ENCODE measurements at places on chromosomes 7 and 10.

DNA sequence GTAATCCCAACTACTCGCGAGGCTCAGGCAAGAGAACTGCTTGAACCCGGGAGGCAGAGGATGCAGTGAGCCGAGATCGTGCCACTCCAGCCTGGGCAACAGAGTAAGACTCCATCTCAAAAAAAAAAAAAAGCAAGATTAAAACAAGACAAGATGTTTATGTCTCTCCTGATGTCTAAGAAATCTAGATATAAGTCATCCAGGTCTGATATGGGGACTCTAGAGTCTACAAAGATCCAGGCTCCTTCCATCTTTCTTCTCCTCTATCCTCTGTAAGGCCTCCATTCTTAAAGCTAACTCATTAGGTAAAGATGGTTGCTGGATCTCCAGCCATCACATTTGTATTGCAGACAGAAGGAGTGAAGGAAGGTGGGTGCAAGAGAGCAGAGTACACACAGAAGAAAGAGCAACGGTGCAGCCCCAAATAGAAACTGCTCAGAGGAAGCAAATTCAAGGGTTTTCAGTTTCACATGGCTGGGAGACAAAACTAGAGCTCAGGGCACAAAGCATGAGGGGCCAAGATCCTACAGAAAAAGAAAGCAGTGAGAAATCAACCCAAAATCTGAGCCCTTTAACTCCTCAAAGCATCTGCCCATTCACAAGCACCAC lies 57.6 kb downstream of the USP6NL start:
- DNase-seq: no peak

GRCh38 chr7:100568896-100569844 lies 4.5 kb downstream of the SAP25 start:
- DNase-seq: peak; percentile 79

- no peak for DNase-seq
Observed at GRCh38 chr10:71246591-71247413, 34.4 kb downstream of the UNC5B start.

DNA sequence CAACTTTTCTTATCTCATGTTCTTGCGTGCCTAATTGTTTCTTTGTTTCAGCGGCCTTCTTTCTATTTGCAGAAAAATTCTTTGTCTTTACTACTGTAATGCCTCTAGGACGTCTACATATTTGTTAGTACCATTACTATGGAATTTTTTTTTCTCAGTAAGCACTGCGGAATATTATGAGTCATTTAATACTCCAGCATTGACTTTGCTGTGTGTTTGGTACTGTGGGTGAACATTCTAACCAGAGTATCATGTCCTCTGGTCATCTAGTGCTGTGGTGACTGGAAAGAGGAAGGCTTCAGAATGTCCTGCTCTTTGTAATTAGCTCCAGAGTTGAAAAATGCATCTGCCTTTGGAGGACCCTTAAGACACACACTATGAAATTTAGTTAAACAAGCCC lies 58.5 kb upstream of the FERD3L start:
- no peak for DNase-seq

- no peak for DNase-seq
Observed at GRCh38 chr7:78224923-78225322, 426.4 kb downstream of the PHTF2 start.

GRCh38 chr10:5654218-5654755 lies 12.1 kb downstream of the ASB13 start:
- no peak for DNase-seq

GRCh38 chr10:10528563-10528910 lies 489.1 kb upstream of the CELF2 start:
- no peak for DNase-seq

GRCh38 chr10:13440185-13441061 lies 88.4 kb downstream of the BEND7 start:
- peak; percentile 81 for DNase-seq

GRCh38 chr7:86504229-86504628 lies 139.5 kb upstream of the GRM3 start:
- no peak for DNase-seq

DNA sequence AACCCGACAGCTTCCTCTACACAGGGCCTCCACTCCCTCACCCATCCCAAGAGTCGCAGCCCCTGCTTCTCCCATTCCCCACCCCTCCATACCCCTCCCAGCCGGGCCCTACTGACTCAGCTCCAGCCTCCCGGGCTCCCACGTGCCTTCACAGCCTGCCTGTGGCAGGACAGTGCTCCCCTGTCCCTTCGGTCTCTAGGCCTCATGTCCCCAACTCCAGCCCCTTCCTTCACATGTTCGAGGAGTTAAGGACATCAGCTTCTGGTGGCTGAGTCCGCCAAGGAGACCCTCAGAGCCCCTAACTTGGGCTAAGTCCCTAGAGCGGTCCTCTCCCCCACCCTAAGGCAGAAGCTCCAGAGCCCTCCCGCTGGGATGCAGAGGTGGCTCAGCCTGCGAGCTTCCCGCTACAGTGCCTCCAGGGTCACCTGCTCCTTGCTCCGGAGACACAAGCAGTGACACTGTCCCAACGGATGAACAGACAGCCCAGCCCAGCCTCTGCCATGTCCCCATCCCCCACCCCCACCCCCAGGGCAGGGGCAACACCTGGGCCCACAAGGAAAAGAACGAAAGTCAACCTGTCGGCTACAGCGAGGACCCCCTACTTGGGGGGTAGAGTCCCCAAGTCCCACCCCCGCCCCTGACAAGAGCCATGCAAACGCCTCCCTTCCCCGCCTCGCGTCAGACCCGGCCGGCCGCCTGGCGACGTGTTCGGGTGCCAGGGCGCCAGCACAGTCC lies 716 bp downstream of the SMARCD3 start:
- DNase-seq: no peak

GRCh38 chr7:157266272-157266671 lies 70.5 kb upstream of the DNAJB6 start:
- DNase-seq: no peak

DNA sequence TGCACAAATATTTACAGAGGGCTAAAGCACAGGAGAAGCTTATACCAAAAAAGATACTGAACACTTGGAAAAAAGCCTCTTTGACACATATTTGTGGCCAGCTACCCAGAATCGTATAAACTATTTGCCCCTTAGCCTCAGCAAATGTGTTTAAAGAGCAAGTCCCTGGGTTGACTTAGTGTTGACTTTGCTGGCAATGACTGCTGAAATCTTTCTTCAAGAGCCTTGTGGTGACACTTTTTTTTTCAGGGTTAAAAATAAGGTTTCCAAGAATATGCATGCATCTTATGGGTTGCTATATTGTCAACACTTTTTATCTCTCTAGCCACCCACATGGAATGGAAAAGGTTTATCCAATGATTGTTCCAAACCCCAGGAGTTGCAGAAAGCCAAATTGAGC lies 14.9 kb upstream of the PLEKHS1 start:
- DNase-seq: no peak

GRCh38 chr7:70621954-70622600 lies 509.9 kb upstream of the GALNT17 start:
- DNase-seq: no peak

- no peak for DNase-seq
Observed at GRCh38 chr7:52017802-52018679, 701.4 kb upstream of the COBL start.

DNA sequence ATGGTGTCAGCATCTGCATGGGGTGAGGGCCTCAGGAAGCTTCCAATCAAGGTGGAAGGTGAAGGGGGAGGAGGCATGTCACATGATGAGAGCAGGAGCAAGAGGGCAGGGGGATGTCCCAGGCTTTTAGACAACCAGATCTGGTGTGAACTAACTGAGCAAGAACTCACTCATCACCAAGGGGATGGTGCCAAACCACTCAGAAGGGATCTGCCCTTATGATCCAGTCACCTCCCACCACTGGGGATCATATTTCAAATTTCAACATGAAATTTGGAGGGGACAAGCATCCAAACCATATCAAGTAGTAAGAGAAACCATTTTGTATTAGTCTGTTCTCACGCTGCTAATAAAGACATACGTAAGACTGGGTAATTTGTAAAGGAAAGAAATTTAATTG lies 33.6 kb downstream of the THNSL1 start:
- DNase-seq: no peak

All from stimulated activated effector memory CD8-positive, alpha-beta T cell treated with anti-CD3 and anti-CD28 coated beads, Interleukin-12 subunit alpha, Interleukin-12 subunit beta, amount 100 ng/mL, for 72 hours (primary cell).